Caki2 (cell line): ENCODE measurements at places on chromosomes 4 and X. TPM values are rescaled to one million over a fixed set of nuclear protein-coding genes. Genes with fewer than 3 reads are reported as not detected.

- no peak for DNase-seq
Observed at GRCh38 chr4:48565362-48566033, 75.4 kb downstream of the ZAR1 start.

DNA sequence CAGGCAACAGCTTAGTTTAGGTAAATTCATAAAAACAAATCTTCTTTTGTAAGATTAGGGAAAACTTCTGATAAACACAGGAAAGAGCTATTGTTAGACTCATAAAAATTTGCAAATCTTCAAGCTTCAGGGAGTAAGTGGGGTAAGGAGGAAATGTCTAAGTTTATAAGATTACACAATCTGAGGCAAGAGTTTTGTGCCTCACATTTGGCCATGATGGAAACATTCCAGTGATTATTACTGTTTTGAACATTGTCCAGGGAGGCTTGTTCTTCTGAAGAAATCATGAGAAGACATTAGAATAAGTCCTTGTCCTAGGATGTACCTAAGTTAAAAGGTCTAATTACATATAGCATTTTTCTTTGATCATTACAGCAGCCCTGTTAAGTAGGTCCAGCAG is 72.8 kb downstream of the MAOB start:
- no peak for DNase-seq

- DNase-seq = no peak
Observed at GRCh38 chr4:16836324-16836723, 62.1 kb downstream of the LDB2 start.

- peak; percentile 41 for DNase-seq
Observed at GRCh38 chrX:130079824-130080406, 30.4 kb downstream of the ELF4 start.

DNA sequence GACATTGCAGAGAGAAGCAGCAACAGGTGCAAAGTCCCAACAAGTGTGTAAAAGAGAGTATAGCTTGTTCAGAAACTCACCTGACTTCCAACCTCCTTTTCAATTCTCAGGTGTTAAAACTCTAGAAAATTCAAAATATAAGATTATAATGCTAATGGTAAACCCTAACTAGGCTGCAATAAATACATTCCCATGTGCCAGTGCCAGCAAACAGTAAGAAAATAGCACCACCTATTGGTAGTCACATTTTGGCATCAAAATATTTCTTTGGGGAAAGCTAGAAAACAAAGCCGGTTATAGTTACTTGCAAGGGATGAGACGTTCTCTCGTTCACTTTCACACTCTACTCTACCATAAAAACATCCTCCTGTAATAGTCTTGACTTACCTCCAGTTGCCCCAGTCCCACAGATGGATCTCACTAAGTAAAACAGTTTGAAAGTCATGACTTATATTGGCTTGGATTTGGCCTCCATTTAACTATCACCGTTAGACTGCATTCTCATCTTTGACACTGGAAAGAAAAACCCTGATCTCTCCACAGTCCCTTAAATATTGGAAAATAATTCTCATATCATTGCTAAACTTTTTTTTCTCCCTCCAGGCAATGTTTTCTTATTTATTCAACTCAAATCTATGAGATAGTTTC is 9.6 kb downstream of the BMP3 start:
- peak; percentile 30 for DNase-seq

Gene CENPVL1
- not detected in 2 replicates for total RNA-seq

Gene MAGED4
- 2.3 and 5.7 TPM in 2 replicates for total RNA-seq

DNA sequence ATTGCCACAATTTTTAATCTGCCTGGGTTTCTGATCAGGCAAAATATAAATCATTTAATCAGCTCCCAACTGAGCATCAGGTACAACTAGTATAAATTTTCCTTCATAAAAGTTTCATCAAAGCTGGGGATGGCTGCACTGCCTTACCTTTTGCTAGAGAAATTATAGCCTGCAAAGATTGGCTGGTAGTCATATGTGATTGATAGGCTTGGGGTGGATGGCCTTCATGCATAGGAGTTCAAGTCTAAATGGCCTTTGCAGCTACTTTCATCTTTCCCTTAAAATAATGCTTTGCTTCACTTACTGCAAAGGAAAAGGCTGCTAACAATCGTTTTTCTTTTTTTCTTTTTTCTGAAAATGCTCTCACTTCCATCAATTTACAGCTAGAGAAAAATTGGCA is 739.7 kb downstream of the CENPC start:
- DNase-seq = no peak

DNA sequence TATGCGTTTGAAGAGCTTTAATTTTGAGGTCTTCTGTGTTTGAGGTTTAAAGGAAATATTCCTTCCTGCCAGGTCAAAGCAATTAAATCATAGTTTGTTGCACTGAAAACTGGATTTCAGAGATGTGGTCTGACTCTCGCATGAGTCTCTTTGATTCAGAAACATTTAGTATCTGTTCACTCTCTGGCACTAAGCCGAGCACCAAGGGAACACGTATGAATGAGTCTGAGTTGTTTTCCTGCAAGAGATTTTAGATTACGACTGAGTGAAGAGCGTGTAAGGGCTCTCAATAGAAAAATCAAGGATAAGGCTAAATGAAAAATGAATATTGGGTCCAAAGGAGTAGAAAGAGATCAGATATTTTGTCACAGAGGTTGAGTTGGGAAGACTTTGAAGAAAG is 875.4 kb upstream of the PRKX start:
- no peak for DNase-seq

Gene CC2D2A
- total RNA-seq = 4.2 and 8.4 TPM in 2 replicates

Gene MGAT4D
- not detected in 2 replicates for total RNA-seq

GRCh38 chr4:132540268-132540667 is 608.8 kb upstream of the PCDH10 start:
- no peak for DNase-seq
